ENCODE measurements at places on chromosomes 16 and 17. TPM values are rescaled to one million over a fixed set of nuclear protein-coding genes. Genes with fewer than 3 reads are reported as not detected.

DNA sequence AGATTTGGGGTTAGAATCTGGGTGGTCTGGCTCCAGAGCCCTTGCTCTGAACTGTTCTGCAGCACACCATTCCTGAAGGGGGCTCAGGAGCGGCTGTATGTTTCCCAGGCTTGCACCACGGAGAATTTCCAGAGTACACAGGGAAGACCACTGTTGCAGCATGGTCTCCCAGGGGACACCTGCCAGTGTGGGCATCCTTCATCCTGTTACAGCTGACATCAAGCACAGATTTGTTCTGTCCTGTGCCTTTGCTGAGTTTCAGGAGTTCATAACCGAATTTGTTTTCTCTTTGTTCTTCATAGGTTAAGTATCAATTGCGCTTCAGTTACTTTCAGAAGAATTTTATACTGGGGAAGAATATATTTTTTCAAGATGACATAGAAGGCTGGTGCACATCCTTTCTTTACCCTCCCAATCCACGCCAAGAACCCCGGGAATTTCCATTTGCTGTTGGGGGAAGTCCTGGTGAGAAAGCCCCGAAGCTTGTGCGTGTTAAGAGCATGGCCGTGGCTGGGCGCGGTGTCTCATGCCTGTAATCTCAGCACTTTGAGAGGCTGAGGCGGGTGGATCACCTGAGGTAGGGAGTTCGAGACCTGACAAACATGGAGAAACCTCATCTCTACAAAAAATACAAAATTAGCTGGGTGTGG, 26.3 kb upstream of the ABCA3 start:
- no peaks in the 10 kb centered on the region for H3K27me3 ChIP-seq
- no peak overlapping the region for H3K4me3 ChIP-seq
- H3K36me3 ChIP-seq, result no peaks in the 10 kb centered on the region

GRCh38 chr17:41710472-41711090, 1.6 kb upstream of the GAST start:
- H3K27ac ChIP-seq, result no peak overlapping the region
- H3K4me1 ChIP-seq, result no peaks in the 10 kb centered on the region
- H3K36me3 ChIP-seq, result no peaks in the 10 kb centered on the region
- no peaks in the 10 kb centered on the region for H3K27me3 ChIP-seq
- no peak overlapping the region for H3K4me3 ChIP-seq
- no peak for DNase-seq

DNA sequence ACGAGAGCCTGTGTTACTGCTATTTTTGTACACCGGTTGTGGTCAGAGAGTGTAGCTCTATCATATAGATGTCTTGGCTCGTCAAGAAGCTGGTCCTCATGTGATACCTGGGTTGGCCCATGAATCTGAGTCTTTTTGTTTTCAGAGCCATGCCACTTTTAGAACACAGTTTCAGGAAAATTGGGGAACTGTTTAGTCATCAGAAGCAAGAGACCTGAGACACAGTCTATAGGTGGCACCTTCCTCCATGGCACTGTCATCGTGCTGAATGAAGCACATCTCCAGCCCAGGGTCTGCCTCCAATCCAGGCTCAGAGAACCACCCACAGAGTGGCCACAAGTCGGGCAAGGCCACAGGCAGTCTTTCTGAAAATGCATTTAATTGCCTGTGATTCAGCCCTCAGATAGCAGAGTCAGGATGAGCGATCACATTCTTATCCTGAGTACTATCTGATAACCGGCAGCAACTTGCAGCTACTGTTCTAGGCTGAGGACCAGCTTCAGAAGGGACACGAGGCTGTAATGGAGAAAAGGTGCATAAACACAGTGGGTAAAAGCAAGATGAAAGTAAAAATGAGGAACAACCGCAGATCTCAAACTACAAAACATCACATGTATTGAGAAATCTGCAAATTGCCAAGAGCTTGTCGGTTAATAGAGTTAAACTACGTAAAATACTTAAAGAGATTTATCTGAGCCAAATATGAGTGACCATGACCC, 14.2 kb upstream of the HAPSTR1 start:
- no peak for DNase-seq
- H3K4me1 ChIP-seq, result peaks cover 24% of the 10 kb centered on the region
- no peaks in the 10 kb centered on the region for H3K36me3 ChIP-seq

DNA sequence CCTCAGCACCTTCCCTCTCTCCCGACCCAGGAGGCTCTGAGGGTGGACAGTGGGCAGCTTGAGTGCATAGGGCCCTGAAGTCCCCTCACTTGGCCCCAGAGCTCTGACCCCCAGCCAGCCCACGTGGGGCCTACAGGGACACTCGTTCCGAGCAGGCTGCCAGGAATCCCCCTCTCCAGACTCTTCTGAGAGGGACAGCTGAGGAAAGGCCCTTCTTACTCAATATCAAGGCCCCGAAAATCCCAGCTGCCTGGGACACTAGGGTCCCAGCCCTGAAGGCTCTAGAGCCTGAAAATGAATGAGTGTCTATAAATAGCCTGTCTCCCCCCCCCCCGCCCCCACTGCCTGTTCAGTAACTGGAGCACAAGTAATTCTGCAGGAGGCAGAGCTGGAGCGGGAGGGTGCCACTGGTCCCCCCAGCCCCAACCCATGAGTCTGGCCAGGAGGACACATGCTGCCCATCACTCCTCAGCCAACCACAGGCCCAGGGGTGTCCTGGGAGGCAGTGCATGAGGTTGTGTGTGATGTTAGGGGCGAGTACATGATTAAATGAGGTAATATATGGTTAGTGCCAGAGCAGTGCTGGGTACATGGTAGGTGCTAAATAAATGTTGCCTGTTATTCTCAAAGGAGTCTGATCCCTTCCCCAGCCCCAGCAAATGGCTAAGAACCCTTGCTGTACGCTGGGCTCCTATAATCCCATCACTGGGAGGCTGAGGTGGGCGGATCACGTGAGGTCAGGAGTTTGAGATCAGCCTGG, 11.6 kb downstream of the ADAM11 start:
- H3K36me3 ChIP-seq, result no peaks in the 10 kb centered on the region
- peaks cover 13% of the 10 kb centered on the region for H3K4me1 ChIP-seq
- no peak overlapping the region for H3K4me3 ChIP-seq
- H3K27ac ChIP-seq, result no peak overlapping the region
- no peak for DNase-seq

DNA sequence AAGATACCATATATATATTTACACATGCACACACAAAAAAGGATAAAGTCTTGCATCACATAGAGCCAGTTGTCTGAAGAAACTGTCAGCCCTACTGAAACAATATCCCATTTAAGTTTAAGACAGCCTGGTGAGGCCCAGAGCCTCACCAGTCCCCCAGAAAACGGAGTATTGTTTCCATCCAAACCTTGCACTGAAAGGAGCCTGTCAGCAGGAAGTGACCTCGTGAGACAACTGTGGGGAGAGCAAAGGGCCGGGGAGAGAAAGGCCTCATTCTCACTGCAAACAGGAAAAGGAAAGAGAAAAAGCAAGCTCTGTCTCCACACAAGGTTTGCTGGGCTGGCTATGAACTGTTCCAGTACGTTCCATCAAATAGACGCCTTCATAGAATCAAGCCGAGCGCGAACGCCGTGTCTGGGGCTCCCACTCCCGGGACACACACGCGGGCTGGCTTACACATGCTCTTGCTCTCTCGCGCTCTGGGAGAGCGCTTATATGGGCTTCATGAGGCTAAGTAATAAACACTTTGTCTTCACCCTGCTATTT, 44.4 kb upstream of the ZFHX3 start:
- no peak for DNase-seq
- no peak overlapping the region for H3K4me3 ChIP-seq
- H3K27me3 ChIP-seq, result no peaks in the 10 kb centered on the region
- H3K4me1 ChIP-seq, result no peaks in the 10 kb centered on the region

DNA sequence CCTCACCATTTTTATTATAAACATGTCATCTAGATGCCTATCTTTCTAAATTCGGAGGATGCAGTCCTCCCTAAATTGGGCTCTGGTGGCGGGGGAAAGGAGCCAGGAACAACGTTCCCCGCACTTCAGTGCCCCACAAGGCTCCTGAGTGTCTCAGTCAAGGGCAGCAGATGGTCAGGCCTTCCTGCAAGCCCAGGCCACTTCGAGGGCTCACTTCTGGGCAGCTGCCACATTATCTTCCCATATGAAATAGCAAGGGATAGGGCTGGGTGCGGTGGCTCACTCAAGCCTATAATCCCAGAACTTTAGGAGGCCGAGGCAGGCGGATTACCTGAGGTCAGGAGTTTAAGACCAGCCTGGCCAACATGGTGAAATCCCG, 32.3 kb downstream of the FBXO31 start:
- H3K36me3 ChIP-seq, result peaks cover 4% of the 10 kb centered on the region
- H3K4me1 ChIP-seq, result no peaks in the 10 kb centered on the region
- no peaks in the 10 kb centered on the region for H3K27me3 ChIP-seq

Gene KRT13
- not detected for total RNA-seq

- peaks cover 72% of the 10 kb centered on the region for H3K36me3 ChIP-seq
- peaks cover 18% of the 10 kb centered on the region for H3K4me1 ChIP-seq
- peak overlapping the region; percentile 62 for H3K27ac ChIP-seq
These were observed 24.1 kb downstream of the PIK3R6 start for GRCh38 chr17:8843344-8843743.

GRCh38 chr17:45345554-45346215, 28.9 kb upstream of the MAP3K14 start:
- H3K27ac ChIP-seq, result no peak overlapping the region
- H3K36me3 ChIP-seq, result no peaks in the 10 kb centered on the region
- H3K4me1 ChIP-seq, result no peaks in the 10 kb centered on the region
- H3K27me3 ChIP-seq, result no peaks in the 10 kb centered on the region
- no peak overlapping the region for H3K4me3 ChIP-seq

Gene C16orf86
- total RNA-seq, result 2.7 TPM

Measured in GM12878 (cell line).